Foreskin keratinocyte (primary cell): ENCODE measurements at places on chromosomes 3 and 15. TPM values are rescaled to one million over a fixed set of nuclear protein-coding genes. Genes with fewer than 3 reads are reported as not detected.

SOX2 gene
- 0.03 and 0.09 TPM in 2 replicates for polyA plus RNA-seq

CMTM8 gene
- 2.7 and 3.2 TPM in 2 replicates for polyA plus RNA-seq

TRANK1 gene
- polyA plus RNA-seq: 0.31 and 0.34 TPM in 2 replicates

ROBO1 gene
- polyA plus RNA-seq: 3.4 and 4.2 TPM in 2 replicates

GRCh38 chr15:95857124-95857757 lies 473.3 kb upstream of the NR2F2 start:
- peak; percentile 12 for DNase-seq

GRCh38 chr3:160403796-160404470 lies 4.5 kb downstream of the SMC4 start:
- DNase-seq: peak; percentile 30

GRCh38 chr3:99394831-99395778 lies 243.3 kb upstream of the COL8A1 start:
- peak; percentile 79 for DNase-seq

DNA sequence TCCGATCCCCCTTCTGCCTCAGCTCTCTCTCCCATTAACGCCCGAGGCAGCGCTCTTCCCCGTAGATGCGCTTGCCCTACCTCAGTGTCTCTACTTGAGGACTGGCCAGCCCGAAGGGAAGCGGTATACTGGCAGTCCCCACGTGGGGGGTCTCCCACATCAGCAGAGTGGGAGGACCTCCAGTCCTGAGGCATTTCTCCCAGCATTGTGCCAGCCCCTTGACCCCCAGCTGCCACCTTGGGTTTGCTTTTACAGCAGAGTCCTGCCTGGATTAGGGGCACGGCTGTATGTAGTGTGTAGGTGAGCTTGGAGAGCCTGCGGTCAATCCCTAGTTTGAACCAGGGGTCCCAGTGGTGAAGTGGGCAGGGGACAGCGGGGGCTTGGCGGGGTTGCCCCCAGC lies 767 bp downstream of the SEMA3F start:
- DNase-seq: no peak

DNA sequence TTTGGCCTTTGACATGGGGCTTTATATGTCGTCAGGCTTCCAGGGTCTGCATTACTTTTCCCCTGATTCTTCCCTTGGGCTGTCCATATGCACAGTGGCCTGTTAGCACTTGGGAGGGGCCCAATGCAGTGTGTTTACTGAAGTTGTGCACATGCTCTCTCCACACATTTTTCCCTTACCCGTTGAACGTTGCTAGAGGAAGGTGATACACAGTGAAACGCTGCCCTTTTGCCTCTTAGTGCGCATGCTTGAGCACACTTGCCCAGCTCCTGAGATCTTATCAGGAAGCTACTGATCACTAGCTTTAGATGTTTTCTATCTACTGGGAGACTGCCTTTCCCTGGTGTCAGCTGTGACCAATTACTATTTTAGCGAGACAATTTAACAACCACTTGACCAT lies 1198.0 kb downstream of the ROBO1 start:
- no peak for DNase-seq

DNA sequence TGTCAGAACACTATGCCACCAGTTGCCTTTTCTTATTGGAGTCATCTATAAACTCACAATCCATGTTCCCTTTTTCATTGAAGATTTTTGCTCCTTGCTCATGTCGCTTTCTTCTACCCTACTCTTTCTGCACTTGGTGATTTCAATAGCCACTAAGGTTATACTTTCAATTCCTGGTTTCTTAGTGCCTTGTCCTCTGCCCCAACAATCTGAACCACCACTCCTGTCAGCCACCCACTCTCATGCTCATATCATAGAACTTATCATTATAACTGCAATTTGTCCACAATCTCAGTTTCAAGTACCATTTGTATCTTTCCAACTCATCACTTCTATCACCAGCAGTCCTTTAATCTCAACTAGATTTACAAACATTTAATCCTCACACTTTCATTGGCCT lies 10.0 kb upstream of the GRAMD1C start:
- no peak for DNase-seq
